NCI-H345 (cell line): ENCODE measurements at places on chromosomes 7 and 10.

- DNase-seq = no peak
Observed at GRCh38 chr7:46387646-46388045, 466.6 kb upstream of the IGFBP3 start.

DNA sequence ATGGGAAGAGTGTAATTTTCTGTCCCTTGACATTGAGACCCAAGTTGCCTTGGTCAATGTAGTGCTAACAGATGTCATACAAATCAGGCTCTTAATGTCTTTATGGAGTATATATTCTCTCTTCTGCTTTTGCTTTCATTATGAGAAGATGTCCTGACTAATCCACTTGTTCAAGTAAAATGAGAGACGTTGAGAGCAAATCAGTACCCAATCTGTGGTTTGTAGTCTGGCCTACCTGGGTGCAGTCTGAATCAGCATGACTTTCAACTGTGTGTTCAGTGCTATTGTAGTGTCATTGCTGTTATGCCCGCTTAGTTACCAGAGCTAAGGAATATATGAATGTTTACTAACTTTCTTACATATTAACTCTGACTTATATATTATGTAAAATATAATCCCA, 612.4 kb downstream of the ANKRD7 start:
- no peak for DNase-seq

DNA sequence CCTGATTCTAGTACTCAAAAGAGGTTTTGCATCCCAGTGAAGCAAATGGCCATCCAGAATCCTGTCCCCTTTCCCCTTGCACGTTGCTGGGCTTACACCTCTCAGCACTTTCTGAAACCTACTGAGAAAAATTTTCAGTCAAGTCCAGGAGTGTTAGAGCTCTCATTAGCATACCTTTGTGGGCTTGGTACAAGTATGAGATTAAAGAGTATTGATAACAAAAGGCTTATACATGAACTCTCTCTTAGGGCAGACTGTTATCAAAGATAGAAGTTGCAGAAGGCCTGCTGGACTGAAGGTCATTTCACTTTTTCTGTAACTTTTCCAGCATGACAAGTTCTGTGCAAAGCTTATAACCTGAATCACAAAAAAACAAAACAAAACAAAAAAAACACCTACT, at the start of gene ASAH2:
ASAH2 (minus strand) TSS at position 123 of the 400 bp plus-strand sequence. CDS start 2,906 bp downstream, outside the sequence.
- no peak for DNase-seq

- no peak for DNase-seq
Observed at GRCh38 chr10:49036638-49037037, 78.7 kb downstream of the VSTM4 start.
